Stimulated activated CD4-positive, alpha-beta T cell treated with anti-CD3 and anti-CD28 coated beads, Interleukin-12 subunit alpha, Interleukin-12 subunit beta, amount 100 ng/mL, for 48 hours (primary cell): ENCODE measurements at places on chromosomes 5 and 9.

DNA sequence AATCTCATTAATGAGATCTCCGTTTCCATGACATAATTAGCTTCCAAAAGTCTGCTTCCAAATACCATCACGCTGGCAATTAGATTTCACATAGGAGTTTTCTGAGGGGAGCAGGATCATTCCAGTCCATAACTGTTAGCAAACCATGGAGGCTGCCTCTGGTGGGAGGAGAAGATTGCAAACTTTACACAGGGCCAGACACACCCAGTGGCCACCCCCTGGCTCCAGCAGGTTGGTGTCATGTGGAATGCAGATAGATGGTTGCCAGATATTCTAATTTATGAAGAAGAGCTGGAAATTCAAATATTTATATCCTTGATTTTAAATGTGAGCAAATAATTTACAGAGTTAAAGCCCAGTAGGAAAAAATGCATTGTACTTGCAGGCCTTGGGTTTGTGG lies 164.2 kb downstream of the ICE1 start:
- DNase-seq, result no peak

GRCh38 chr5:22650511-22650910 lies 202.6 kb downstream of the CDH12 start:
- DNase-seq, result no peak

DNA sequence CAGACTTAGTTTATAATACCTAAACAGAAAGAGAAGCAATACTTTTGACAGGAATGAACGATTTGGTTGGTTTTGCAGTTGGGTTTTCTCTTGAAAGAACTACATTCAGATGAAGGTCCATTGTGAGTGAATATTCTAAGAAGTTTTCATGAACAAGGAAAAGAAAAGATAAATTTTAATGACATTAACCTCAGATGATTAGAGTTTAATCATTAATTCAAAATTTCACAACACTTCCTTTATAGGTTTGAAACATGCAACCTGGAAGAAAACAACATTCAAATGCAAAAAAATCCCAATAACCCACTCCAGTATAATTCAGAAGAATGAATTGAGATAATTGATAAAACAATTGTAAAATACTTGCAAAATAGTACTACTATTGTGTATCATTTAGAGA lies 23.8 kb downstream of the EQTN start:
- DNase-seq, result no peak

DNA sequence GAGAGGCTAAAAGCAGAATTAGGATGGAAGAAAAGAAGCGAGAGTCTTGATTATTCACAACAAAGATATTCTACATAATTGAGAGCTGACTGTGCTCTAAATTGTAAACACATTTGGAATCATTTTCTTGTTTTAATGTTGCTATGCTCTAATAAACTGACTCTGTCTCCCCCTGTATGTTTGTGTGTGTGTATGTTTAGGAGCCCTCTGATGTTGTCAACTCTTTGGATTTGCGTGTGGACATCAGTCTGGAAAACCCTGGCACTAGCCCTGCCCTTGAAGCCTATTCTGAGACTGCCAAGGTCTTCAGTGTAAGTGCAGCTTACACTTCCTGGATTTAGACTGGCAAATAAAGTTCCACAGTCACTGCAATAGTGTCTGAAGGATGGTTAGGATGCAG lies 37.8 kb downstream of the MOCS2 start:
- DNase-seq, result no peak

DNA sequence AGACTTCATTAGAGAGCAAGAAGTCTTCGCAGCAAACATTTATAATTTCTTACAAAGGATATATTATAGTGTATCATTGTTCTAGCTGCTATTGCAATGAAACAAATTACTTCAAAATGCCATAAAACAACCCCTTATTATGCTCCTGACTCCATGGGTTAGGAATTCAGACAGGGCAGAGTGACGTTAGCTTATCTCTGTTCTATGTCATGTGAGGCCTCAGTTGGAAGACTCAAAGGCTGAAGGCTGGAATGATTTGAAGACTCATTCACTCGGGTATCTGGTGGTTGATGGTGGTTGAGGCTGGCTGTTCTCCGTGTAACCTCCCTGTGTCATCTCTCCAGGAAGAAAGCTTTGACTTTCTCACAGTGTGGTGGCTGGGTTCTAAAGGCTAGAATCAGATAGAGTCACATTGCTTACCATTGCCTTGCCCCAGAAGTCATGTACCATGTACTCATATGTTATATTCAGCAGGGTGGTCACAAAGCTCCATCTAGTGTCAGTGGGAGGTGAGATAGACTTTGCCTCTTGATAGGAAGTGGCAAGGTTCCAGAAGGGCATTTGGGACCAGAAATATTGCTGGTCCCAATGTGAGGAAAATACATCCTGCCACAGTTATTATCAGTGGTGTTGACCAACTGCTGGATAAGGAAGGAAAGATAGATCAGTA lies 226.9 kb downstream of the TMEM38B start:
- no peak for DNase-seq

DNA sequence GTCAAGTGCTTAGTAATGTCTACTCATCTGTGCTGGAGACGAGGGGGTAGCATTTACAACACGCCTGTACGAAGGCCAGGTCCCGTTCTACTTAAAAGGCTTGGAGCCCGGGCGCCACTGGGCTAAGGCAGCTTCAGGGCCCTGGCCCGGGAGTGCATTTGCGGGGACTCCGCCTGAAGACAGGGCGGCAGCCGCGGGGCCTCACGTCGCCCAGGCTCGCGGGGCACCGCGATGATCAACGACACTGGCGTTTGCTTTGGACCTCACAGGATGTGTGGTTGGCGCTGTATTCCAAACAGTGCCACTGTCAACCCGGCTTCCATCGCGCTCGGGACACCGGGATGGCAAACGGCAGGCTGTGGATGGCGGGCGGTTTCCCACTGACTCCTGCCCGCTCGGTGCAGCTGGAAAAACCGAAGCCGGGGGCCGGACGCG lies 1.1 kb upstream of the TENT4A start:
- no peak for DNase-seq
